ENCODE measurements at places on chromosomes 12 and 14.

DNA sequence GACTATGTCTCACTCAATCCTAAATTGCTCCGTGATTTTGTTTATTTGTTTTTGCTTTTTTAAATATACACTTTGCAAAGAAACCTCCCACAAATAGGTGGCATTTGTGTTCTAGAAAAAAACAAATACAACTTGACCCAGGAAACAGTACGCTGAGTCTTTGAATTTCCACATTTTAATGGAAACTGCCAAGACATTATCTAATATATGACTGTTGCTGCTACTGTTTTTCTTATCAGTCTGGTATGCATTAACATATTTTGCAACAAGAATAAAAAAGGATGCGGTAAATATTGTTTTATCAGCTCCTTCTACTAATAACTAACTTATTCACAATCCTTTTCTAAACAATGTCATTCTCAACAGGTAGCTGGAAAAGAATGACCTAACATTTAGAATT lies 187.4 kb downstream of the LRIG3 start:
- no peak for DNase-seq

DNA sequence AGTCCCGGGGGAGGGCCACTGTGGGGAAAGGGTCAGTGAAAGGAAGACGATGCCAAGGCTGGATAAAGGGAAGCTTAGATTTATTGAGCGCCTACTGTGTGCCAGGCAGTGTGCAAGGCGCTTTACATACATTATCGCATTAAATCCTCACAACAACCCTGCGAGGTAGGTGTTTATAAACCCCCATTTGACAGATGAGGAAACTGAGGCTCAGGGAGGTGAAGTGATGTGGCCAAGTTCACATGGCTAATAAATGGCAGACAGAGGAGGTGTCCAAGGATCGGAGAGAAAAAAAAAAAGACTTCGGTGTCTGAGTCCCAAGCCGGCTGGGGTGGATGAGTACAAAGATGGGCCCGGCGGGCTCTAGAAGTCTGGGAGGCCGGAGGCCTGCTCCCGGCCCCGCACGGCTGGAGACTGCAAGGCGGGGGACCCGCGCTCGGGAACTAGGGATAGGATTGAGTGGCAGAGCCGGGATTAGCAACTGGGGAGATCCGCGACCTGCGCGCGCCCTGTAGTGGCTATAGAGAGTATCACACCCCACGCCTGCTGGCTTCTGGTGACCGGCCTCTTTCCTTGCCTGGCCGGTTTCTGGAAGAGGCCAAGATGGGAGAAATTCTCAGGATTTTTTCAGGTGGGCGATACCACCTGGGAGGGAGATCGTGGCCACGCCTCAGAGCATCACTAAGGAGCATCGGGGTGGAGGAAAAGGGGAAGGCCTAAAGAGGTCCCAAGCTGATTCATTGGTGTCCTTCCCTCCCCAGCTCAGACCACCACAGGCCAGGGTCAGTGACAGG lies 3.9 kb downstream of the DDN start:
- DNase-seq: peak; percentile 98

- no peak for DNase-seq
These were observed 114.0 kb downstream of the ALX1 start for GRCh38 chr12:85394065-85394464.

DNA sequence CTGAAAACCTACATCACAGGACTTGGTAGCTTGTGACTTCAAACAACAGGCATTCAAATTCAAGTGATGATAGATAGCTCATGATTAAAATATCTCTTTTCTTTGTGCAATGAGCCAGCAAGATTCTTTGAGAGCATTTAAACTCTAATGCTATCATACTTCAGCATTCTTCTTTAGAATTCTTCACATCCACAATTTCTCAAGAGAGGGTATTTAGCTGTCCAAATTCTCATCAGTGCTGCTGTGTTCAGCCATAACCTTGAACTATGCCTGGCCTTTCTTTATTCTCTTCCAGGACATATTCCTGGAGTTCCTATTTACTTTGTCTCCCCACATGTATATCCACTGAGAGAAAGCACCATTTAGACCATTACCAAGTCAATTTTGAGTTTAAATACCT lies 321.1 kb downstream of the EGLN3 start:
- DNase-seq: no peak

GRCh38 chr14:52020161-52020714 lies 30.9 kb downstream of the RTRAF start:
- no peak for DNase-seq

- no peak for DNase-seq
These were observed 22.8 kb downstream of the UTP20 start for GRCh38 chr12:101302741-101303140.

GRCh38 chr12:128314611-128315010 lies 47.6 kb downstream of the TMEM132C start:
- DNase-seq: no peak

DNA sequence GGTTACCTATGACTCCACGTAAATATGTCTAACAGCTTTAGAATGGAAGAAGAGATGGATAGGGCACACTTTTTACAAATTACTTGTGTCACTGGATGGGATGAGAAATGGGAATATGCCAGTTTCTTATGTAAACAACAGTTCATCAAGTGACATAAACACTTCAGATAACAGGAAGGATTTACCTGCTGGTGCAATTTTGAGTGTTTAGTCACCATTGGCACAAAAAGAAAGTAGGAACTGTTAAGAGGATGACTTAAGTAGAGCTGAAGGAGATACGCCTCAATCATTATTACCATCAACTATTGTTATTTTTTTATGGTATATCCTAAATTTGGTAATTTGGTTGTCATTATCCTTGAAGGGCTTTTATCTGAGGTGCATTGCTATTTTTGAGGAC lies 83.2 kb downstream of the RMST start:
- no peak for DNase-seq

DNA sequence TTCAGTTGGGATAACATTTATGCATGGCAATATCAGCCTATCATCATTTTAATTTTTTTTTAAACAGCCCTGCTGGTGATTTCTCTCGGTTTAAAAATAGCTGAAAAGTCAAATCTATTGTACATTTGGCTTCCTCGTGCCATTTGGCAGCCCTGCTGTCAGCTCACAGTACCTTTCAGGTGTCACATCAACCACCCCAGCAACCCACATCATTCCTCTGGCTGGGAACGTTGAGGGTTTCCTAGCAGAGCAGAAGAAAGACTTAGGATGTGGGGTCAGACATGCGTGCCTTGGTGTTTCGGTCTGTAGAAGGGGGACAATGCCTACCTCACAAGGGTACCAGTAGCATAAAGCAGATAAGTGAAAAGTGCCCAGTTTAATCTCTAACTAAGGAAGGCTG lies 15.8 kb downstream of the PEBP1 start:
- no peak for DNase-seq

GRCh38 chr14:80658733-80659132 lies 282.8 kb downstream of the CEP128 start:
- no peak for DNase-seq

DNA sequence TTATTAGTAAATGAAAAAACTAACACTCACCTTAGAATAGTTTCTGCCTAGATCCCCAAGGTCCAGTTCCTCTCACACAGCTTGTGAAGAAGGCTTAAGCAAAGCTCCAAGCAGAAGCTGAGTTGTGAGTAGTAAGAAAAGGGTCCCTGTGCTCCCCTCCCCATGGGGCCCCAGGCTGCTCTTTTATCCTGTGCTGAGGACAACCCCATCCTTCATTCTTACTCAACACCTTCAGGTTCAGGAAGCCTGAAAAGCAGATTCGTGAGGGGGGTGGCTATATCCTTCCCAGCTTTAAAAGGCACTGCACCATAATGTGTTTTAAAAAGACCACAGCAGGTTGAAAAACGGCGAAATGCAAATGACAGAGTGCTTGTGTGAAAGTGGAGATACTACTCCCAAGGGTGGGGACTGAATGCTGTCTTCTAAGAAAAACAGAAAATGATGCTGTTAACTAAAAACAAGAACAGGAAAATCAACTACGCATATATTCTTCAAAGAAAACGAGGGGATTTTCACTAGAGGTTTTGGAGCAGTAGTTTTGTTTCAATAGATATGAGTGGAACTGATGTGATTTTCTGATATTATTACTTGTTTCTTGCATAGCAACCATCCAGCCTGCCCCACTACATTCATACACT lies 182.7 kb downstream of the KTN1 start:
- DNase-seq: no peak

GRCh38 chr12:95074766-95075165 lies 1.3 kb upstream of the NR2C1 start:
- no peak for DNase-seq

DNA sequence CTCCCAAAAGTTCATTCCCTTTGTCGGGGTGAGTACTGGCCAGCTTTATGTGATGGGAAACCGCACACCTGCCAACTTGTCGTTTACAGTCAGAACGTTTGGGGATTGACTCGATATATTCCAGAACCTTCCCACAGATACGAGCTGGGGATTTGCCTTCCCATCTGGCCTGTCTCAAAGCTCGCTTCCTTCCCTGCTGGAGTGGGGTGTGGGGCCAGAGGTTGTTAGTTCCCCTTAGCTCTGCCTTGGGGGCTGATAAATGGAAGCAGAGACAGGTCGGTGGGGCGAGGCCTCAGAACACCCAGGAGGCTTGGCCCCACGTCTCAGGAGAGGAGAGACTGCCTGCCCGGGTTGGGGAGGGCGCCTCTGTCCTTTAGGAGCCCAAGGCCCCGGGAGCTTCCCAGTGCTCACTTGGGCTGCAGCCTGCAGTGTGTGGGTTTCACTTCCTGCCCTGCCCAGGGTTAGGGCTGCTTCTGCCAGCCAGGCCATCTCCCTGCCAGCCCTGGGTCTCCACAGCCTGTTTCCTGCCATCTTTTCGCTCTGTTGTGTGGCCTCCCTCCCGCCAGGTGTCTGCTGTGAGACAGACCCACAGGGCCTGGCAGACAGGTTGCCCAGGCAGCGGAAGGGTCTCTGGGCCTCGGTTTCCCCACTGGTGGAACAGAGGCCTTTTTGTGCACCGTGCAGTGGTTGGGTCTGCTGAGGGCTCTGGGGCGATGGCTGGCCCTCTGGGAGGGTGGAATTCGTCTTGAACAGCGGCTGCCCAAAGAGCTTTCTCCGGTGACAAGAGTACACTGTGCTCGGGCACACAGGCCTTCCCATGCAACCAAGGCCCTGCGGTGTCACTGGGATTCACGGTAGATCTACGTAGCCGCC lies 8.1 kb upstream of the TEX22 start:
- DNase-seq: no peak

GRCh38 chr12:91185421-91185820 lies 2.8 kb upstream of the DCN start:
- no peak for DNase-seq

DNA sequence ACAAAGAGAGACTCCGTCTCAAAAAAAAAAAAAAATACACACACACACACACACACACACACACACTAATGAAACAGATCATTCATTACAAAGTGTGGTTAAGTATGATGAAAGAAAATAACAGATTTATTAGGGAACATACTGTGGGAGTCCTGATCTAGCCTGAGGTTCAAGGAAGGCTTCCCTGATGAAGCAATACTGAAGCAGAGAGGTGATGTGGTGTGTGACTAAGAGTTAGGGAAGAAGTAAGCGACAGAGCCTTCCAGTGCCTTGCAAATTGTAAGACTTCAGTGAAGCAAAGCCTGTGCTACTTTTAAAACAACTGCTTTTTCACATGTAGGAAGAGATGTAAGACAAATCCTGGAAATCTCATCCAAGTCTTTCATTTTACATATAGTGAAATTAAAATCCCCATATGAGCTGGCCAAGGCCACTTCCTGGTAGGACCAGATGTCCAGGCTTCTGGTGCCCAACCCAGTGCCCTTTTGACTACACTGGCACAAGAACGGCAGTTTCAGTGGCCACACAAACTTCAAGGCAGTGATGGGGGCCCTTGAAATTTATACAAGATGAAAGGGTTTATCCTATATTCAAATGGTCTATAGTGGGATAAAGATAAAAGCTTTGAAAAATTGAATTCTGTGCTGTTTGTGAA lies 86.2 kb downstream of the STON2 start:
- DNase-seq: no peak

- DNase-seq: peak; percentile 27
These were observed 600 bp downstream of the SYT10 start for GRCh38 chr12:33438851-33439586.

DNA sequence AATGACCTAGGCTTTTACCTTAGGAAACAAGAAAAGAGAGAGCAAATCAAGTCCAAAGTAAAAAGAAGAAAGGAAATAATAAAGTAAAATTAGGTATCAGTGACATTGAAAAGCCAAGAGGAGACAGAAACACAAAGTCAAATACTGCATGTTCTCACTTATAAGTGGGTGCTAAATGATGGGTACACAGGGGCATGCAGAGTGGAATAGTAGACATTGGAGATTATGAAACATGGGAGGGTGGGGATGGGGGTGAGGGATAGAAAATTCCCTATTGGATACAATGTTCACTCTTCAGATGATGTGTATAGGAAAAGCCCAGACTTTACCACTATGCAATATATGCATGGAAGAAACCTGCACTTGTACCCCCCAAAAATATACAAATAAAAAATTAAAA lies 35.1 kb upstream of the CLMN start:
- no peak for DNase-seq

Data from SK-N-SH (cell line).